ENCODE measurements at places on chromosomes 2 and 18. TPM values are rescaled to one million over a fixed set of nuclear protein-coding genes. Genes with fewer than 3 reads are reported as not detected.

ZSWIM2 gene
- not detected for polyA plus RNA-seq

MRO gene
- 14.6 TPM for polyA plus RNA-seq

MROH2A gene
- 0.16 TPM for polyA plus RNA-seq

LONRF2 gene
- polyA plus RNA-seq, result 3.2 TPM

POTEJ gene
- polyA plus RNA-seq, result 0.07 TPM
